Activated T-helper 9 cell treated with anti-CD3 and anti-CD28 coated beads, Interleukin-2, amount 50 U/mL, for 16 hours (primary cell): ENCODE measurements at places on chromosomes 12 and 14.

- no peak for DNase-seq
Measured at GRCh38 chr12:85273381-85274314, 6.4 kb upstream of the ALX1 start.

DNA sequence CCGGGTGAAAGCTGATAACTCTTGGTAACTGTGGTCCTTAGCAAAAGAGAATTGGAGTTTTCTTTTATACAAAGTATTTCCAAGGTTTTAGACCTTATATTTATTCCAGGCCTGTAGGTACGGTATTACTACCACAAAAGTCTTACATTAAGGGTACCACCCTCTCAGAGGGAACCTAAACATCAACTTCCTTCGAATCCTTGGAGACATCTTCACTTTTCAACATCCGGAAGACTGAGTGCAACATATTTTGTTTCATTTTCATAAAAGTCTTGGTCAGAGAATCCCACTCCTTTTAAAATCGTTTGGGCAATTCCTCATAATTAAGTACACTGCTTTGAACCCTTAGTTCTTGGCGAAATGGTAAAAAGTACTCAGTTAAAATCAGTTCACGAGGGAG, 1.2 kb downstream of the CNOT2 start:
- DNase-seq = no peak

DNA sequence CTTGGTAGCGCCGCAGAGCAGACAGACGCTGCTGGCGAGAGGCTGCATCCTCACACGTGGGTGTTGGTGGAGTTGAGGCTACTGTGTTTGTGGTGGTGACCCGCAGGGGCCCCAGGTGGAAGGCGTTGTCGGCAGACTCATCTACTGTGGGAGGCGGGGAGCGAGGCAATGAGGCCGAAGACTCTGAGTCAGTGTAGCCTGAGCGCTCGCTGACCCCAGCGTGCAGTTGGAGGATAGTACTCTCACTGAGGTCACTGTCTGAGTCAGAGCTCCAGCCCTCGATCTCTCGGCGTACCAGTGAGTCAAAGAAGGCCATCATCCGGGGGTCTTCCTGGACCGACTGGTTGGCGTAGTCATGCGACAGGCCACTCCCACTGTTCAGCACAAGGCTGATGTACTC, 76.0 kb upstream of the ACTN1 start:
- no peak for DNase-seq

DNA sequence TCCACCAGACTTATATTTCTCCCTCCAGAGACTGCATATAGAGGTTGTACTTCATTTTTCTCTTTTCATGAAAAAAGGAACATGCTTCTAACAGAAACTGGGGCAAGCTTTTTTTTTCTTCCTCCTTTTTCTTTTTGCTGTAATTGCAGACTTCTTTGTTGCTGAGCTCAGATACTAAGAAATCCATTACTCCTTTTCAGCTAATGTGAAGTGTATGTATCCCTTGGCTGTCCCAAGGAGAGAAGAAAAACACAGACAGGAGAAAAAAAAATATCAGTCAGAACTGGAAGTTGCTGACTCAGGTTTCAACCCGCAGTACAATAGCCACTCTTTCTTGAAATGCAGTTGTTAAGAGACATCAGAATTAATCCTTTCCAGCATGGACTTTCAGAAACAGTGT, 1248.4 kb downstream of the LRFN5 start:
- no peak for DNase-seq

DNA sequence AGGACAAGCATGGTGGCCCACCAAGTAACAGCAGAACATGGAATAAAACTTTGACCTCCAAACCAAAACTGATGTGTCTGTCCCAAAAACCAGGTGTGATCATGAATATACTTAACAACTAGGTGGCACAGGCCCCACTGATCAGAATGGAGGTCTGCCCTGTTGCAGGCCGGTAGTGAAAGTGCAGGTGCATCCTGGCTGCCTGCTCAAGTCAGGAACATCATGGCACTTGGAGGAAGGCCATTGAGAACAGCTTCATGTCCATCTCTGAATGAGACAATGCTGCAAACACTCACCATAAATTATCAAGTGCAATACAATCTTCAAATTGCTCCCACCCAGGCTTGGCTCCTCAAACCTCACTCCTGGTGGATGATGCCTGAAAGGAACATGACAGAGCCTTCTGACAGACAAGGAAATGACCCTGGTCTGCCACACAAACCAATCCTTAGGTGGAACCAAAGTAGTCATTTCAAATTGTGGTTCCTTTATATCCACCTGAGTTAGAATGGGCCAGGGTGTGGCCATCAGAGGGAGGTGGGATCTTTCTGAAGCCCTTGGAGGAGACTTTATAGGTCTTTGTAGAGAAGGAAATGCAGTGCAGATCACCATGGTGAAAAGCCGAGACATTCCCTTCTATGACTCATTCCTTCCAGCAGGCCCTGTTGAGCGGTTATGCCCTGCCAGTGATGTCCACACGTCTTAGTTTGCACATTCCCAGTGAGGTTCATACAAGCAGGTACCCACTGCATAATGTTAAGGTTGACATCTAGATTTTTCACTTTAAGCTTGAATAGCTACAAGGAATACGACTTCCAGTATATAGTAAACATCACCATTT, 36.0 kb downstream of the EGLN3 start:
- no peak for DNase-seq

DNA sequence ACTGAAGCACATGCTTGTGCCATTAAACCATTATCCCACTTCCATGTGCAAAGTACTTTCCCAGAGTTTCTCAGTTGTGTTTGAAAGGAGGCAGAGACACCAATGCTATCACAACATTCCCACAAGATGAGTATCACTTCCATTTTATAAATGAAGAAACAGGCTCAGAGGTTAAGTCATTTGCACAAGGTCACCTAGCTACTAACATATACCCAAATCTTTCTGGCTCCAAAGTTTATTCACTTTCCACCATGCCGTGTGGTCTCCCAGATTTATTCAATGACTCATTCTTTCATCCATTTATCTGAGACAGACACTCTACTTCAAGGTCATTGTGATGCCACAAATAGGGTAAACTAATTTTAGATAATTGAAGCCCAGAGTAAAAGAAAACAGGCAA, 9.4 kb downstream of the ART4 start:
- no peak for DNase-seq

- DNase-seq = no peak
Measured at GRCh38 chr14:74794947-74795346, 31.8 kb downstream of the YLPM1 start.

DNA sequence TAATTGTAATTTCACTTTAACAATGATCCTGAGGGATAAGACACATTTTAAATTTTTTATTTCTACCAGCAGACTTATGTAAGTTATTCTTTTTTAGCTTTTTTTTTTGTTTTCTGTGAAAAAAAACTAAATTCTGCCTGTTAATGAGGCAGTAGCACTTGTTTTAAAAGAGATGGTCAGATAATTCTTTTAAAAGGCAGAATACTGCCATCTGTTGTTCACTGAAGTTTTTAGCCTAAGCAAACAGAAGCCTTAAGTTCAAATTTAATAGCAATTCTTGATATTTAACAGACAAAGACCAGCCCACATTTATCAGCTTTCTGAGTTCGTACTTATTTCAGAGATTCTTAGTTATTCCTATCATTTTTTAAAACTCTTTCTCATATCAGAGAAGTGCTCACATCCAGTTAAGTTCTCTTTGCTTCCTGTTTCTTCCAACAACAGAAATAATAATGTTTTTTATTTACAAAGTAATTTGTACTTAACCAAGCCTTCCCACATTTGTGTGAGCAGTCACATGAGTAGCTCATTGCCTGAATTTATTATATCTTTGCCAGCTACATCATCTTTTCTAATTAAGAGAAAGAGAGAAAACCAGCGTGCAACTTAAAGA, 93.4 kb upstream of the SLCO1C1 start:
- DNase-seq = no peak

DNA sequence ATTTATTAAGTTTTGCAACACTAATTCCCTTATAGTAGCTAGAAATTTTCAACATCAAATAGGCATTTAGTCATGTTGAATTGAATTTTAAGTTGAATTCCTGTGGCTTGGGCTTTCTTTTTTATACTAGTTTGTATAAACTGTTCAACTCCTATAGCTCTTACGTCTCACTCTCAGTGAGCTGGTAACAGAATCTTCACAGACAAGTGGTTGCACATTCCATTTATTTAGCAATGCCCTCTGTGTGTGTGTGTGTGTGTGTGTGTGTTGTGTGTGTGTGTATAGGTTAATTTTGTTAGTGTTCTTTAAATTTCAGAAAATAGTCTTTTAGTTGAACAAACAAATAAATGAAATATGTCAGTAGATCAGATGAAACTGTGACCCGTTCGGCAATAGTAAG, 425.0 kb downstream of the NPAS3 start:
- DNase-seq = no peak

DNA sequence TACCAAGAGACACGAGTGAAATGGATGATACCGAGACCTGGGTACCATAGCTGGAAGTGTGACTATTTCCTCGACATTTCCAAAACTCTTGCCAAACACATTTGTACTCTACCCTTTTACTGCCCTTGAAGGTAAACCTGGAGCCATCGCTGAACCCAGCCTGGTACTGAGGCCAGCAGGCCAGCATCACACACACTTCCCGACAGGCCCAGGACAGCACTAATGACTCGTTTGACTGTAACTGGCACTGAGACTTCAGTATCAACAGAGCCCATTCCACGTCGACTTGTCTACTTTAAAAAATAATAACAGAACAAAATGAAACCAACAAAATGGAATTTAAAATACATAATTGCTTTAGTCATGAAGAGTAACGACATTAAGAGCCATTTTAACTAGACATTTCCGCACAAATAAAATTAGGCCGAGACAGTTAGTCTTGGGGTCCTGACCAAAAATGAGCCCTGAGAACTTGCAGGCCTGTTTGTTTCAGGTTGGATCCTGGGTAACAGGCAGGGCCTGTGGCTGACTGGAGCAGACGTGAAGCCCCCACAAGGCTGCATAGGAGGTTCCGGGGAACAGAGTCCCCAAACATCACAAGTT, 94.3 kb downstream of the RIMBP2 start:
- DNase-seq = no peak

DNA sequence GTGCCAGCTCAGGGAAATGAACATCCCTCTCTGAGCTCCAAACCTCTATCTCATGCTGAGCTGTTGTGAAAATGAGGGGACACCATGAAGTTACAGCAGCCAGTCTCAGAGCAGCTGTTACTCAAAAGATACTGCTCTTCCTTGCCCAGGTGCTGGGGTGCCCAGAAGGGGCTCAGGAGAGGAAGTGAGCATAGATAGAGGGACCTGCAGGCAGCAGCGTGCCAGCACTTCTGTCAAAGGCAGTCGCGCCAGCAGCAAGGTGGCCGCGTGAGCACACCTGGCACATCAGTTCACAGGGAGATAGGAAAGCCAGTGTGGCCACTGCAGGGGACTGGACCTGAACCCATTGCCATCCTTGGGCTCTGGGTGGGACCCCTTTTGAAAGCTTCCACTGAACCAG, 27.8 kb downstream of the C14orf132 start:
- no peak for DNase-seq
